Right ventricle myocardium inferior (tissue), 1 donor: ENCODE measurements at places on chromosomes 3 and 15. TPM values are rescaled to one million over a fixed set of nuclear protein-coding genes. Genes with fewer than 3 reads are reported as not detected.

CMC1 gene
- 35.7 TPM for total RNA-seq

CELF6 gene
- total RNA-seq: 1.6 TPM

HIGD2B gene
- not detected for total RNA-seq

KLHL40 gene
- total RNA-seq: not detected

PLA2G4E gene
- 0.05 TPM for total RNA-seq

ATG7 gene
- 17.5 TPM for total RNA-seq

C3orf49 gene
- total RNA-seq: not detected

C3orf33 gene
- total RNA-seq: 6.6 TPM

OIP5 gene
- 0.51 TPM for total RNA-seq

EBLN2 gene
- total RNA-seq: 0.87 TPM

LEKR1 gene
- 0.78 TPM for total RNA-seq

MORC1 gene
- not detected for total RNA-seq

GOLGA8S gene
- total RNA-seq: 0.30 TPM

LNP1 gene
- total RNA-seq: 2.4 TPM

COL8A1 gene
- 14.1 TPM for total RNA-seq

PDCD7 gene
- 17.9 TPM for total RNA-seq

PLCB2 gene
- 8.2 TPM for total RNA-seq

CCNDBP1 gene
- 54.6 TPM for total RNA-seq

KCNAB1 gene
- total RNA-seq: 3.7 TPM

KLHL18 gene
- total RNA-seq: 49.8 TPM

SEMA5B gene
- total RNA-seq: 5.2 TPM
